AG10803 (cell line): ENCODE measurements at places on chromosomes 7 and 10.
A peak's percentile ranks its signal among the peaks of the same experiment; 100 is the strongest.

DNA sequence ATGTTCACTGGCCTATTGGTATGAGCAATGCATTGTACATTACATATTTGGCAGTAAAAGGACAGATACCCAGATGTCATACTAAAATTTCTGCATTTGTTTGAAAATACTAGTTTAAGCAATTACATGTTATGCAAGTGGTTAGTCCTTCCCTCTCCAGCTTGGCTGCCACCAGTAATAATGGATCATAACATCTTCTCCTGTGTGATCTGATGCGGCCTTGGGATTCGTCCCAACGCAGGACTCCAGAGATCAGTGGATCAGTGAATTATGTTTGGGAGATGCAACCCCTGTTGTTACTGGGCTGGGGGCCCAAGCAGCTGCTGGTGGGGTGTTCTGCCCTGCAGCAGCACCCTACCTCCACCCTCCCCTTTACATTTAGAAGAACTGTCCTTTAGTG, 11.2 kb upstream of the PDK4 start:
- peak; percentile 48 for DNase-seq

DNA sequence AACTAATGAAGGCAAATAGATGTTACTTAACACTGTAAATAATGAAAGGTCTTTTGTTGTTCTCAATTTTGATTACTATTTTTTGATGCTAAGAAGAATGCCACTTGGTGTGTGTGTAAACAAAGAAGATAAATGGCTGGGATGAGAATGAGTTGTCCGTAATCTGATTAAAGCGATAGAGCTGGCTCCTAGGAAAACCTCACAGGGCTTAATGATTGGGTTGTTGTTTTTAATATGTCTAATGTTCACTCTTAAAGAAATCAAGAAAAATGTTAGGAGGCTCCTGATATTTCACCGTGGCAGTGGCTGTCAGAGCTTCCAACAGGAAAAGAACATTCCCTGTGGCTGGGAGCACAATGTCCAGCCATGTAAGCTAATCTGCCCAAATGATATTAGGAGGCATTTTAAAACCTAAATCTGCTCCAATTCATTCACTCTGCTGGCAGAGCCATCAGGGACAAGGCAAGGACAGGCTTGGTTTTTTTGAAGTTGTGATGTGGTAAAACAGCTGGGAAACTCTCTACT, 243.9 kb downstream of the SNX10 start:
- no peak for DNase-seq

GRCh38 chr7:156776527-156776926, 116.5 kb downstream of the LMBR1 start:
- DNase-seq: no peak

- DNase-seq: peak; percentile 91
Observed at GRCh38 chr7:55065511-55066229, 46.9 kb downstream of the EGFR start.

GRCh38 chr7:13602036-13602435, 387.4 kb downstream of the ETV1 start:
- no peak for DNase-seq
